ENCODE measurements at places on chromosomes 1 and 21.
A peak's percentile ranks its signal among the peaks of the same experiment; 100 is the strongest.

GRCh38 chr1:115732316-115732715 lies 36.2 kb downstream of the CASQ2 start:
- no peak for DNase-seq

DNA sequence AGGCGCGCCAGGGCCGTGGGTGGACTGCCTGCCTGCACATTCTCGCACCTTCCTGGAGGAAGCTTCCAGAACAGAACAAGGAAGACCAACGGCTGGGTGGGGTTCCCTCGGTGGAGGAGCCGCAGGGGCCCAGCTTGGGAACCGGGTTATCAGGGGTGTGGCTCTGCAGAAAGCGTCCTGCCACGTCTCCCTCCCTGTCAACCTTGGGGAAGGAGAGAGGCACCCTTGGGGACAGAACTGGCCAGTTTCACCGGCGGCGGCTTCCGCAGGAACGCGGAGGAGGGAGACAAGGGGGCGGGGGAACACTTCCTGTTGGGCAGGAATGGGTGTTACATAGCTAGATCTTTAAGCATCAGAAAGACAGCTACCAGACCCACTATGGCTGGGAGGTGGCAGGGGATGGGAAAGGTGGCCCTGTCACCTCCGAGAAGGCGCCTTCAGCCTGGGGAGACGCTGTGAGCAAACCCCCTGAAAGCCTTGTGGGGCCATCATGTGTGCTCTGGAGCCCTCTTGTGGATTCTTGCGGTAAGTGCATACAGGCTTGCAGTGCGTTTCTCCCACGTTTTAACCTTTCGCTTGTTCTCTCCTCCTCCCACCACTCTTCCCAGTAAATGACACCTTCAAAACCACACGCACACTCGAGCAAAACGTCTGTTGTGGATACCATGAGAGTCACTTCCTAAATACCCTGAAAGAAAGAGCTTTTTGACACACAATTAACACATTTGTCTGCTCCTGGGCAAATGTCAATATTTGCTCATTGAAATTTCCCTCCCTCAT lies 3.8 kb upstream of the PLEKHA6 start:
- peak; percentile 79 for DNase-seq

DNA sequence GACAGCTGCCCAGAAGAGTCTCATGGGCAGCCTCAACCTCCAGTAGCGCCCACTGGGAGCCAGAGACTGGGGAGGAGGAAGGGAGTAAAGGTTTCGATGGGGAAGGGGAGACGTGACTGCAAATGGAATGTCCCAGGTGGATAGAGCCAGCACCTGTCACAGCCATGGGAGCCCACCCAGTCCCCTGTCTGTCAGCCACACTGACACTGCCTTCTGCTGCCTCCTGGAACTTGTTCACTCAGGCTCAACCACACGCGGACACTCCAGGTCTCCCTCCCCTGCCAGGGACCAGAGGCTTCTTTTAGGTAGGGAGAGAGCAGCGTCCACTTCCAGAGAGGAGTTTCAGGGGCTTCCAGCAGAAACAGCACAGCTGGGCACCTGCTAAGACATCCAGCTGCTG lies 346.3 kb downstream of the NPHP4 start:
- no peak for DNase-seq

- peak; percentile 65 for DNase-seq
These were observed 3.6 kb downstream of the KCNE2 start for GRCh38 chr21:34367320-34367935.

DNA sequence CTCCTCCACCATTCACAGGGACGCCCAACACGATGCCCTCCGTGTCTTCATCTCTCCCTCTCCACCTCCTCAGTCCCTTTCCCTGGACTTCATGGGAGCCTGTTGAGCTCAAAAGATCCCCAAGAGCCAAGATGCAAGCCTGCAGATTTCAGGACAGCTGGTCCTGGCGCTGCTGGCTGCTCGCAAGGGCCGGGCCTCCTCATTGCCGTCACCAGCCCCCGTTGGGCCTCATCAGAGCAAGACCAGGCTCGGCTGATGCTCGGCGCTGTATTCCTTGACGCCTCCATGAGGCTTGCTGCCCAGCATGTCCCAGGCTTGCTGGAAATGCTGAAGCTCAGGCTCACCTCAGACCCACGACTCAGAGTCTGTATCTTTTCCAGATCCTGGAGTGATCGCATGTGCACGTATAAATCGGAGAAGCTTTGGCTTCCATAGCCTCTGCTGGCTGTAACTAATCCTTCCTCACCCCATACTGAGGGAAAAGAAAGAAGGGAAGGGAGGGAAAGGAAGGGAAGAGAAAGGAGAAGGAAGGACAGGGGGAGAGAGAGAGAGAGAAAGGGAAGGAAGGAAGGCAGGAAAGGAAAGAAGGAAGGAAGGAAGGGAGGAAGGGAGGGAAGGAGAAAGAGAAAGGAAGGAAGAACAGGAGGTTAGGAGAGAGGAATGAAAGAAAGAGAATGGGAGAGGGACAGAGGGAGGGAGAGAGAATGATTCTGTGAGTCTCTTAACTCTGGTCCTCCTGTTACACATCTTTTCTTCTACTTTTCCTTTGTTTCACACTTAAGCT lies 94.6 kb downstream of the KCNJ15 start:
- no peak for DNase-seq

DNA sequence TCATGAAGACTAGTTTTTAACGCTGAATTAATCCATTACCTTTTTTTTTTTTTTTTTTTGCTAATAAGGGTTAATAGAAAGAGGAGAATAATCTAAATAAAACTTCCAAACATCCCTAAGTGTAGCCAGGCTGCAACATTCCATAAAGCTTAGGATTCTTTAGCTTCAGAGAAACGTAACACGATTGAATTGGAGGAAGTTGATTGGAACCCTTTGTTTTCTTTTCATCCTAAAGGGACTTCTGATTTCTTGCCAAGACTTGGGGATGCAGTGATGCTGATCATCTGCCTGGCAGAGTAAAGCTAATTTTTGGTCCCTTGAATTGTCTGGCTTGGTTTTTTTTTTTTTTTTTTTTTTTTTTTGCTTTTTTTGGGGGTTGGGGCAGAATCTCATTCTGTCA lies 142.9 kb downstream of the VPS13D start:
- no peak for DNase-seq

DNA sequence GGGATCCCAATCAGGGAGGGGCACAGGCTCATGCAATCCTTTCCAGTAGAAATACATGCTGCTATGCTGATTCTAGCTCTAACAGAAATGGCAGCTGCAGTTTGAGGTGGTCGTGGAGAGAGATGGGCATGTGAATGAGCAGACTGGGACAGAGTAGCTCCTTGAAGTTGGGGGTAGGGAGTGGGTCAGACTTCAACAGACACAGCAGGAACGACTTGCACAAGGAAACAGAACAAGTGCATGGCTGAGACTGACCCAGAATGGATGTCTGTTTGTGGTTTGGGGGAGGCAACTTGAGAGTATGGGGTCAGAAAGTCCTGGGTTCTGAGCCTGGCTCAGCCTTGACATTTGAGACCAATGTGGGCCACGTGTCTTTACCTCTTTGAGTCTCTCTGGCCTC lies 25.1 kb upstream of the TRABD2B start:
- DNase-seq: no peak

- no peak for DNase-seq
These were observed 38.7 kb downstream of the BTBD8 start for GRCh38 chr1:92118826-92119225.

DNA sequence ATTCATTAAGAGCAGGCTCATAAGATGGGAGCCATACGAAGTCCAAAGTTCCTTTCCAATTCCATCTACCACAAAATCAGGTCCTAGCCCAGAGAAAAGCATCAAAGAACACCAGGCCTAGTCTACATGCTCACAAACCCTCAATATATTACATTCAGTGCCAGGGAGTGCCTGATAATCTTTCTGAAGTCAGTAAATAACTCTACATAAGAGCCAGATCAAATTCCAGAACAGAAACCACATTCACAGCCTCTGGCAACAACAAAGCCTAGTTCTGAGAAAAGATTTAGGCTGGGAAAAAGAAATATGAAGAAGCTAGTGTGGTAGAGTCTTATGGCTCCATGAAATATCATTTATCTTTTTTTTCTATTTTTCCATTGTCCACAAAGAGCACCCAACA lies 40.5 kb upstream of the RBBP5 start:
- DNase-seq: no peak
